Stimulated activated CD4-positive, alpha-beta T cell treated with anti-CD3 and anti-CD28 coated beads, Interleukin-15, amount 100 ng/mL, for 1 hour (primary cell): ENCODE measurements at places on chromosomes 7 and 10.

GRCh38 chr10:112389271-112389822 lies 15.4 kb downstream of the ACSL5 start:
- no peak for DNase-seq

DNA sequence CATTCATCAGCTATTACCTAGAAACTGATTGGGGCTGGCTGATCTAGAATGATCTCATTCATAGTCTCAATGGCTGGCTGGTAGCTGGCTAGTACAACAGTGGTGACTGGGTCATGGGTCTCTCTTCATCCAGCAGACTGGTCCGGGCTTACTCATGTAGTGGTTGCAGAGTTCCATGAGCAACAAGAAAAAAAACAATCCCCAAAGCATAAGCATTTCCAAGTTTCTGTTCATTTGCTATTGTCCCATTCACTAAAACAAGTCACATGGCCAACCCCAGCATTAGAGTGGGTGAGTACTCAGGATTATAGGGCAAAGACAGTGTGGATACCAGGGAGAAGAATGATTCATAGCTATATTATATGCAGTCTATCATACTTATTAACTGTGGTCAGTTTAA lies 85.2 kb upstream of the SEMA3C start:
- DNase-seq = no peak

GRCh38 chr10:78545756-78546155 lies 512.1 kb downstream of the RPS24 start:
- no peak for DNase-seq

- no peak for DNase-seq
Observed at GRCh38 chr7:30835396-30835915, 64.2 kb downstream of the MINDY4 start.

GRCh38 chr10:79319115-79319771 lies 28.0 kb upstream of the PPIF start:
- no peak for DNase-seq

DNA sequence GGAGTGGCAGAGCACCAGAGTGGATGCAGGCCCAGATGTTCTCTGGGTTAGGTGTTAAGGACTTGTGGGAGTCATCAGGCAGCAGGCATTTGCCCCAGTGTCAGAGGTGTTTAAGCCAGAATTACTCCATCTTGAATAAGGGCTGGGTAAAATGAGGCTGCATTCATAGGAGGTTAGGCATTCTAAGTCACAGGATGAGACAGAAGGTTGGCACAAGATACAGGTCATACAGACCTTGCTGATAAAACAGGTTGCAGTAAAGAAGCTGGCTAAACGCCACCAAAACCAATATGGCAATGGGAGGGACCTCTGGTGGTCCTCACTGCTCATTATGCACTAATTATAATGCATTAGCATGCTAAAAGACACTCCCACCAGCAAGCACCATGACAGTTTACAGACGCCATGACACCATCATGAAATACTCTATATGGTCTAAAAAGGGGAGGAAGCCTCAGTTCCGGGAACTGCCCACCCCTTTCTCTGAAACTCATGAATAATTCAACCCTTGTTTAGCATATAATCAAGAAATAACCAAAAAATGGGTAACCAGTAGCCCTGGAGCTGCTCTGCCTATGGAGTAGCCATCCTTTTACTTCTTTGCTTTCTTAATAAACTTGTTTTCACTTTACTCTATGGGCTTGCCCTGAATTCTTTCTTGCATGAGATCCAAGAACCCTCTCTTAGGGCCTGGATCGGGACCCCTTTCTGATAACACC lies 882 bp upstream of the LRRC61 start:
- DNase-seq = no peak

- DNase-seq = no peak
Observed at GRCh38 chr7:54664235-54665228, 94.5 kb downstream of the SEC61G start.

DNA sequence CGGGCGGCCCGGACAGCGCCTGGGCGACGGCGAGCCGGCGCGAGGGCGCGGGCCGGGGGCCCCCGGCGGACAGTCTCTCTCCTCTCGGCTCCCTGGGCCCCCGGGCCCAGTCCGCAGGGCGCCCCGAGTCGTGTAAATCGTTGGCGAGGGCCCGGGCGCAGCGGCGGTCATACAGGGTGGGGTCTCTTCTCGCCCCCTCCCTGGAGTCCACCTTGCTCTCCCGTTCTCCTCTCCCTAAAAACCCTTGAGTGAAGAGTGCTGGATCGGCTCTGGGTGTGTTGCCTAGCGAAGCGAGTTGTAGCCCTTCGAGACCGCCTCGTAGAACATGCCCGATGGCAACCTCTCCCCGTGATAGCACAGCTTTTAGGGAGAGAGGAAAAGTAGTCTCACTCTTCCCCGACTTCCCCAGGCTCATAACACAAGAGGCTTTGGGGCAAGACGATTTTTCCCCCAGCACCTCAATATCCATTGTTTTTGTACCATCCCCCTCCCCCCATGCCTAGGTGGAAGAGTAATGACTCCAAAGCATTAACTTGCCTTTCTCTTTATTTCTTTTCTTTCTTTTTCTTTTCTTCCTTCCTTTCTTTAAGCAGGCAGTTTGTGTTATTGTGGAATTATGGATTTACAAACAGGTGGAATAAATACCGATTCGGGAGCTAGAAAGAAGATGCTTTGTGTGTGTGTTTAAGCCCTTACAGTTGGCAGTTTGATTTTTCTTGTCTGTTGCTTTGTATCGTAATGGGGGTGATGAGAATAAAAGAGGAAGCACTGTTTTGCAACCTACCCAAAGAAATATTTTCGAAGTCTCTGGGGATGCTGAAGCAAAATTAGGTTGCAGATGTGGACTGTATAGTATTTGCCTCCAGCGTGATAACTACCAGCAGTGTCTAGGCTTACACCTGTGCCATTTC lies 822 bp downstream of the SHOC2 start:
- no peak for DNase-seq

- no peak for DNase-seq
Observed at GRCh38 chr7:40715053-40715430, 580.2 kb downstream of the SUGCT start.
